Nucleus accumbens (tissue), 56 donors: ENCODE measurements at places on chromosomes 2 and 18.

DNA sequence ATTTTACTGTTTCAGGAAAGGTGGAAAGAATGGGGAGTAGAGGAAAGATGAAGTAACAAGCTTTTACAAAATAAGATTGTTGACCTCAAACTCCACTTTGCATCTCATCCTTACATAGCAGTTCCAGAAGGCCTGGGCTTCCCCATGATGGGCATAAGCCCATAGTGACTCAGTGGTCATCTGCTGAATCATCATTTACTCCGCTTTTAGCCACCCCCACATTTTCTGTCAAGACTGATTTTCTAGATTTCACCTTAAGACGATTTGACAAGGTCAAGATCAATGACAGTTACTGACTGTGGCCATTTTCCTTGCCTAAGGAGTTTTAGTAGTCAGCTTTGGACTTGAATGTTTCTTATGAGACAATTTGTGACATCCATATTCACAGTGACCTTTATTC, 49.4 kb downstream of the PLEKHM3 start:
- DNase-seq = no peak

DNA sequence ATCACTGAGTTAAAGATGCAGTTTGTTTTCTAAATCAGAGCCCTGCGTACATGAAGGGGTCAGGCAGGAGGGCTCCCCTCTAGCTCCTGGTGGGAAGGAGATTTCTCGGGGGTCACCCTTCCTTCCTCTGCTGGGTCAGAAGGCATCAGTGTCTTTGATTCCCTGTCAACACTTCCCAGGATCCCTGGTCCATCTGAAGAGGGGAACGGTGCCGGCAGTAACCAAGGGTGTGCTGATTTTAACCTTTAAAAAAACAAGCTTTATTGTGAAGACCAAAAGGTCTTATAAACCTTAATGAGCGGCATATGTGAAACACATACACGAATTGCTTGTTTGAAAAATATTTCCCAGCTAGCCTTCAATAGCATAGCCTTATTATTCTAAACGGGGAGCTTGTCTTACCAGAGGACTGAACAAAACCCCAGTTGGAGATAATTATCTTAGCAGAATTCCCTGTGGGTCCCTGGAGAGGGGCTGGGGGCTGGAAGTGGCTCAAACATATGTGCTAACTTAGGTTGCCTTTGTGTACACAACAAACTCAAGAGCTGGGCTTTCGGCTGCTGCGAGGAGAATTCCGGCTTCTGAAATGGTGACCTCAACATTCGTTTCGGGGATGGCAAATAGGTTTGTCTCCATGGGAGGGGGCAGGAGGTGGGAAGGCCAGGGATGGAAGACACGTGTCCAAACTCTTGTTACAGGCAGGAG, 114.9 kb upstream of the MYCN start:
- no peak for DNase-seq

DNA sequence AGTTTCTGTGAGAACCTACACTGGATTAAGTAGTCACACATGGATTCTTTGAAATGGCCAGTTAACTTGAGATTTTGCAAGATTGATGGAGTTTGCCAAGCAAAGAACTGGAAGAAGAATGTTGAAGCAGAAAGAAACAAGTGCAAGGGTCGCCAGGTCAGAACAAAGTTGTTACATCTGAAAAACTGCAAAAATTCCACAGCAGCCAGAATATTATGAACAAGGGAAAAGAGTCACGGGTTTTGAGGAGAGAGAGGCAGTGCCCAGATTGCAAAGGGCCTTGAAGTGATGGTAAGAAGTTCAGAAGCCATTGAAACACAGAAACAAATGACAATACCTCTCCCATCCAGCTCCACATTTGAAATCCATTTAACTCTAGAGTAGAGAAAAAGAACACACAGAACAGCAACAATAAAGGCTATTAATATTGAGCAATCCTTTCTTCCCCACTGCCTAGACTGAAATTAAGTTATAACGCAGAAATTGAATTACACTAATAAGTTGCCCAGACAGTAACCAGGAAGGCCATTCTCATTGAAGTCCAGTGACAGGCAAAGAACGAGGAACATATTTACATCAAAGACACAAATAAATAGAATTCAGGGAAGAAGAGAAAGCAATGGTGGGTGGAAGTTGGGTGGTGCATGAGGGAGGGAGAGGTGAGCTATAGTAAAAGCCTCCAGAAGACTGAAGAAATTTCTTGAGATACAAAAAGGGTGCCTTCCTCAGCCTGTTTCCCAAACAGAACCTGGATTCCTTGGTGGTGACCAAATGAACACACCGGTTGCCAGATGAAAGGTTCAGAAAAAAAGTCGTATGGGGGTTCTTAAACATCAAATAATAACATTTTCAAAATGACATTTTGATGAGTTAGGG, 80.6 kb downstream of the ARHGAP15 start:
- DNase-seq = no peak

GRCh38 chr2:24588294-24588693, 97.2 kb downstream of the NCOA1 start:
- DNase-seq = no peak

- no peak for DNase-seq
Observed at GRCh38 chr2:168181825-168182224, 65.6 kb downstream of the STK39 start.

- no peak for DNase-seq
Observed at GRCh38 chr2:127017548-127017947, 89.4 kb downstream of the BIN1 start.

DNA sequence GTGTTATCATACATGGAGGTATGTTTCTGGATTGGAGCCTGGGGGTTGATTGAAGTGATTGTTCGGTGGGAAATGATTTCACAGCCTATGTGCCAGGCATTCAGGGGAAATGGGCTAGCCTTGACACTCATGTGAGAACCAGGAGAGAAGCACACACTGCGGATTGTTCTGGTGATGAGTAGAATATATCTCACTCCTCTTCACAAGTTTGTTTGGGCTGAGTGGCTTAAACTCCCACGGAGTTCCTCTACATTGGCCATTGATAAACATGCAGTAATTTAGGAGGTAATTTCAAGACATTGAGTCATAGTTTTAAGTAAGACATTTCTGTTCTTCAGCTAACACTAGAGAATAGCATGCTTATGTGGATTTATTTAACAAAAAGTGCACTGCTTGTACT, 498.9 kb upstream of the NETO1 start:
- no peak for DNase-seq

- no peak for DNase-seq
Observed at GRCh38 chr18:63534615-63535014, 7.6 kb upstream of the SERPINB12 start.

GRCh38 chr2:3692375-3692774, 11.0 kb upstream of the DCDC2C start:
- no peak for DNase-seq

GRCh38 chr2:203252818-203253217, 14.0 kb downstream of the CYP20A1 start:
- DNase-seq = no peak
